ENCODE measurements at places on chromosomes 6 and 20.

- DNase-seq, result no peak
Measured at GRCh38 chr6:34657037-34657306, 39.6 kb downstream of the ILRUN start.

GRCh38 chr6:551405-551804, 105.5 kb downstream of the HUS1B start:
- no peak for DNase-seq

DNA sequence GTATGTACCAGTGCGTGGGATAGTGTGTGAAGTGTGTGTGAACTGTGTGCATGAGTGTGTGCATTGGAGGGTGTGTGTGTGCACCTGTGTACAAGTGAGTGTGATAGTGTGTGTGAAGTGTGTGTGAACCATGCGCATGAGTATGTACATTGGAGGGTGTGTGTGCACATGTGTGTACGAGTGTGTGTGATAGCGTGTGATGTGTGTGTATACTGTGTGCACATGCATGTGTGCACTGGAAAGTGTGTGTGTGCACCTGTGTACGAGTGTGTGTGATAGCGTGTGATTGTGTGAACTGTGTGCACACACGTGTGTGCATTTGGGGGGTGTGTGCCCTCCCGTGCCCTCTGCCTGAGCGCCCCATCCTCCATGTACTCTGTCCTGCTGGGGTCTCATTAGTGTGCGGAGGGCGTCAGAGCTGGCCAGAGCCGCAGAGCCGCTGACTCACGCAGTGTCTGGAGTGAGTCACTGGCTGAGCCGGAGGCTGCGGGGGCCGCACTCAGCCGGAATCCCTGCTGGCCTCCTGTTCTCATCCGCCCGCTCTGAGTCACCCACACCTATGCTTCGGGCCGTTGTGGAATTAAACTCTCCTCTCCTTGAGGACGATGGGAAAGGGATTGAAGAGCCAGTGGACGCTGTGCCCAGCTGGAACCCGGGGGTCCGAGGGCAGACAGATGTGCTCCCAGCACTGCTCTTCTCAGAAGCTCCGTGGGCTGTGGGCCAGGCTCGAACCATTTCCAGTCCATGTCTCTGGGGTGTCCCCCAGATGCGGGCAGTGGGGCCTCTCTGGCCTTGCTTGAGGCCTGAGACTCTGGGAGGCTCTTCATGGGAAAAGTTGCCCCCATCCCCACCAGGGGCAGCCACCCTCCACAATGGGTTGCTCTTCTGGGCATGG, 27.3 kb upstream of the STX16 start:
- DNase-seq, result no peak

- peak; percentile 16 for DNase-seq
Measured at GRCh38 chr6:35052694-35053565, 88.2 kb downstream of the TCP11 start.

DNA sequence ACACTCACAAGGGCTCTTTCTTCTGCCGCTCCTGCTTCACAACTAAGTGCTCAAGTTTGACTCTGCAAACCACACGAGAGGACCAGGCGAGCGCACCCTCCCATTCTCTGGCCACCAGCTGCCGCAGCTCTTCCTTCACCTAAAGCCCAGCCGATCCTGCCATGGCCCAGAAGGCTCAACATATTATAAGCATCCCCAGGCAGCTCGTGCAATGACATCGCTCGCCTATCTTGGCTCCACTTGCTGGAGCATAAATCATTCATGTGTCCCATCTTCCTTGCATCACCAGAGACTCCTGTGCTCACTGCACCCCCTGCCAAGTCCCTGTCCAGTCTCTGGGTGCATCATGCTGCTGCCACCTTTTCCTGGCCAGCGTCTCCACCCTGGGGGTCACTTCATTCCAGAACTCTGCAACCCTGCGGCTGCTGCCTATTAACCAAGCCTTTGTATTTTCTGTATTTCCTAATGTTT, 59.0 kb downstream of the PSMG4 start:
- peak; percentile 56 for DNase-seq

DNA sequence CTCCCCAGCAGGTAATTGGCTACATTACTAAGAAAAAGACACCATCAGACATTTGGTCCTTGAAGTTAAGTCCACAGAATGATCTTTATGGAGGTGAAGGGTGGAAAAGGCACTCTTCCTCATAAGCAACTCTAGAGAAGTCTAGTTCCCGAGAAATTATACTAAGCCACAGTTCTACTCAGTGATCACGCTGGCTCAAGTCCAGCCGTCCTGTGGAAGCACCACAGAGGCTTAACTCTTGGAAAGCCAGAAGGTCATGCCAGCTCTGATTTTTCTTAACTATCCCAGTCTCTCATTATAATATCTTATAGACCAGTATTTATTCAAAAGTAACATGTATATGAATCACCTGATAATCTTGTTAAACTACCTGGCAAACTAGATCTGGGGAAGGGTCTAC, 258.5 kb downstream of the EYA4 start:
- DNase-seq, result no peak

DNA sequence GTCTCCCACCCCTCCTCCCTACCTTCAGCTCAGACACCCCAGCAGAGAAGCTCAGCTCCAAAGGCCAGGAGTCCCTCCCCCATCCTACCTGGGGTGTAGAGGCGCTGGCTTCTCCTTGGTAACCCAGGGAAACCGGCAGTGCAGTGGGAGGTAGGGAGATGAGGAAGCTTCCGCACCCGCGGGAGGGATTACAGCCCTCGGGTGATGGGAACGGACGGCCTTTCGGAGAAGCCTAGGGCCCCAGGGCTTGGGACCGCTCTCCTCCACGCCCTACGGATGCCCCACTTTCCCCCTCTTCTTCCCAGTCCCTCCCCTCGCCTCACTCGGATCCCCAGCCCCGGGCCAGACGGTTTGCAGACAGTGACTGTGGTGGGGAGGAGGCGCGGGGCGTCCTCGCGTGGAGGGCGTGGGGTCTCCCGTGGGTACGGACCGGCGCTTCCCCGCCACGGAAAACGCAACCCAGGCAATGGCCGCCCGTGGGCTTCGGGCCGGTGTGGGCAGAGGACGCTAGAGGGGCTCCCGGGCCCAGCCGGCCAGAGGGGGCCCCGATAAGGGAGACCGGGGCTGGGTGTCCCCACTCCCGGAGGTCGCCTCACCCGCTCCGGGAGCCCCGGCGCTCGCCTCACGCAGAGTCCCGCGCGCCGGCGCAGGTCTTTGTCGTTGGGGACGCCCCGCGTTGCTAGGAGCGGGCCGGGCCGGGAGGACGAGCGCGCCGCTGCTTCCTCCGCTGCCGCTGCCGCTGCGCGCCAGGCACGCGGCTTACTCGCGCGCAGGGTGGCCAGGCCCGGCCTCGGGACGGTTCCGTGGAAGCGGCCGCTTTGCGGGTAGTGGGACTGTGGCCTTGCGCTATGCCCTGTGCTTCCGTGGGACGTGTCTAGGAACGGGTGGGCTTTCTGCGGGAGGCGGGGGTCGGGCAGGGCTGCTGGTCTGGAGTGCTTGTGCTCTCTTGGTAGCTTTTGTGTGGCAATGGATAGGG, 15.8 kb downstream of the AARS2 start:
- DNase-seq, result no peak

DNA sequence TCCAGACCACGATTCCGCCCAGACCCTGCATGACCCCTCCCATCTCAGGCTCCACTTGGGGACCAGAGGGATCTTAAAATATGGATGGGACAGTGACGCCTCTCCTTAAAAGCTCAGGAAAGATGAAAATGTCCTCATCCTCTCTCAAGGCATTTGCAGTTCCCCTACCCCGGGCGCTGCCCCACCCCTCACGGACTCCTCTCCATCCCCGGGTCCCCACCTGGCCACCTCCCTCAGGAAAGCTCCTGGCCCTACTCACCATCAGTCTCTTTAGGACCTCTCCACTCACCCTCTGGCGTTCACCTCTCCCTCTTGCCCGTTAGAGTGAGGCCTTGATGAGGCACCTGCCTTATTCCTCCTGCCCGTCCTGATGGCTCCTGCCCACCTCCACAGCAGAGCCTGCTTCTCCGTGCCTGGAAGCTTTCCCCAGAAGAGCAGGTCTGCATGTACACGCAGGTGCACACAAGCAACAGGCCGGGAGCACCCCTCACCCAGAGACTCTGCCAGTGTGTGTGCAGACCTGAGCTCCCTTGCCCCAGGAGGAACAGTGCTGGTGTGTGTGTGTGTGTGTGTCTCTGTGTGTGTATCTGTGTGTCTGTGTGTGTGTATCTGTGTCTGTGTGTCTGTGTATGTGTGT, 105.6 kb upstream of the NXT1 start:
- no peak for DNase-seq

GRCh38 chr6:62746968-62747367, 460.9 kb upstream of the KHDRBS2 start:
- no peak for DNase-seq

- DNase-seq, result no peak
Measured at GRCh38 chr6:132659082-132659481, at the start of gene TAAR1. TSS of gene TAAR1 (minus strand) at chr6:132659182. CDS start at chr6:132646003, 13,179 bp downstream.

- DNase-seq, result no peak
Measured at GRCh38 chr6:46324706-46325105, 153.9 kb upstream of the ENPP5 start.

DNA sequence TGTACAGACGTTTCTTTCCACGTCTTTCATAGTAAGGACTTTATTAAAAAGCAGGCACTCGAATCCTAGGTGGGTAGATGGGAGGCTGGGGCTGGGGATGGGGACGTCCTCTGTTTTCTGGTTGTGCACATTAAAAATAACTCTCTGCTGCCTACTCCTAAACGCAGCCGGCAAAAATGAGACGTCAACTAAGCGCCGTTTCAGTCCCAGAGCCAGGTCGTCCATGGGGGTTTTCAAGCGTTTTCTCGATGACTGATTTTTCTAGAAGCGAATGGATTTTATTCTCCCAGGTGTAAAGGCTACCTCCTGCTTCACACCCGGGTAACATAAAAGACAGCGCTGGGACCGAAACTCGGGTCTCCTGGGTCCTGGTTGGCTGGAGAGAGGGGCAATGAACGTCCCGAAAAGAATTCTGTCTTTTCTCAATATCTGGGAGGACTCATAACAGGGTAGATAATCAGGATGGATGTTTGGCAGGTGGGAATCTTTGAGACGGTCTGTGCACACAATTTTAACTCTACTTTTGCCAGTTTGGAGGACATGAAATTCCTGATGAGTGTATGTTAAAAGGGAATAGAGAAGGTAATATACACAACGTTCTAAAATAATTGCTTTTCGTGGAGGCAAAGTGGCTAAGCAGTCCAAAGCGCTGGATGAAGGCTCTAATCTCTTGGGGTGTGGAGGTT, 25.2 kb downstream of the GPX6 start:
- no peak for DNase-seq

- no peak for DNase-seq
Measured at GRCh38 chr6:135703007-135703406, 148.5 kb upstream of the PDE7B start.

- peak; percentile 68 for DNase-seq
Measured at GRCh38 chr20:3304456-3304855, 65.5 kb upstream of the SLC4A11 start.

- DNase-seq, result no peak
Measured at GRCh38 chr6:140436023-140436811, 1061.8 kb upstream of the CITED2 start.

GRCh38 chr20:60108397-60108796, 150.2 kb downstream of the CDH26 start:
- no peak for DNase-seq

DNA sequence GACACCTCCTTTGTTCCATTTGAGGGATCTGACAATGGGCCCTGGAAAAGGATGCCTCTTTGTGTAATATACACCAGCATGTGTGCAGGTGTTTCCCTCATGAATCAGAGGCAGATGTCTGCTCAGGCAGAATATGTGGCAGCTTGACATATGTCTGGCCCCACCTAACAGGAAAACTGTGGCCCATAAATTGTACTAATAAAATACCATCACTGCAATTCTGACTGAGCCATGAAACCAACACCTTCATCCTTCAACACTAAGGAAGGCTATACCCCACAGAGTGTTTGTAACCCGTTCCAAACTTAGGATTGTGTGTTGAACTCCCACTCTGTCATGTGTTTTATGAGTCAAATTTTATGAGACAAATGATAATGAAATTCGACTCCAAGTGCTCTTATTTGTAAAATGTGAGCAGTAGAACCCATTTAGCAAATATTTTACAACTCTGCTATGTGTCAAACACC, 22.7 kb downstream of the LAMA4 start:
- no peak for DNase-seq

- DNase-seq, result no peak
Measured at GRCh38 chr20:11813106-11813890, 104.4 kb upstream of the BTBD3 start.

- DNase-seq, result no peak
Measured at GRCh38 chr6:23412770-23413169, 713.2 kb upstream of the NRSN1 start.

- no peak for DNase-seq
Measured at GRCh38 chr20:43508604-43509040, 1.1 kb downstream of the L3MBTL1 start.

- DNase-seq, result no peak
Measured at GRCh38 chr6:37889486-37889885, 70.0 kb downstream of the ZFAND3 start.

- DNase-seq, result no peak
Measured at GRCh38 chr20:11083841-11084240, 410.0 kb upstream of the JAG1 start.

GRCh38 chr6:155782739-155783459, 327.3 kb upstream of the NOX3 start:
- DNase-seq, result no peak

DNA sequence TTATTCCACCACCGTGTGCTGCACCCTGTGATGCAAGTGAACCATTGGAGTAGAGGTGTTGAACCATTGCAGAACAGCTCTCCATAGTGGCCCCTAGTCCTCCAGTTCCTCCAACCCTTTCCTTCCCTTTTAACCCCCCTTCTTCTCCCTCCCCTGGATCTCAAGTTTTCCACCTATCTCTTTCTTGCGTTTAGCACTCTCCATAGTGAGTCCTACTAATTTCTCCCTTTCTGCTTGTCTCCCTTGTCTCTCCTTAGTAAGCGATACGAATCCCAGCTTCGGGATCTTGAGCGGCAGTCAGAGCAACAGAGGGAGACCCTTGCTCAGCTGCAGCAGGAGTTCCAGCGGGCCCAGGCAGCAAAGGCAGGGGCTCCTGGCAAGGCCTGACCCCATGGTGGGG, 1.1 kb downstream of the PFDN6 start:
- no peak for DNase-seq

DNA sequence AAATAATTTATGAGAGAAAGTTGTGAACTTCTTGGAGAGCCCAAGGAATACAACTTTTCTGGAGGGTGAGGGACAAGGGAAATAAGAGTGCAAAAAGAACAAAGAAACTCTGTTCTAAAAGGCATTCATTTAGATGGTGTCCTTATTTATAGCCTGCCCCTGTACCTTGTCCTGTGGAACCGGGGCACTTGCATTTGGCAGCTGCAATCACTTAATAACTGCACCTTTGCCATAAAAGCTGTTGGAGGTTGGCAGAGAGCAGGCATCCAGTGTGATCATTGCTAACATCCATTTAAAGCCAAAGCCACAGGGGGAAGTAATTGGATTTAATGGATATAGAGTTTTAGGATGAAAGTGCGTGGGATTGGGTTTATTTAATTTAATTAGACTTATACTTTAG, 50.8 kb upstream of the SGK1 start:
- no peak for DNase-seq

DNA sequence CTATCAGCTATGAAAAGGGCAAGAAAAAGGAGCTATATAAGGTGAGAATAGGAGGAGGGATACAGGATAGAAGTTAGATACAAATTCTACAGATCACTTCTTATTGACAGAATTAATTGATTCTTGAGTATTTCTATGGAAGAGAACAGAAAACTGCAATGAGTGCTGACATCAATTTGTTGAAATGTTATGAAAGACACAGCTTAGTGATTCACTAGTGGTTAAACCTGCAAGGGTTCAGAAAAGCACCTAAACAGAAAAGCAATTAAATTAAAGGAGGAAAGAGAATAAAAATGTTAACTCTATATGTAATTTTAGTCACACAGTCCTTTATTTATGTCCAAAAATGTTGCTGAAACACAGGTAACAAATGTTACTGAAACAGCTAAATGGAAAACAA, 254.4 kb upstream of the RUNX2 start:
- no peak for DNase-seq
